Left ventricle myocardium inferior (tissue), 1 donor: ENCODE measurements at places on chromosomes 6 and 20. TPM values are rescaled to one million over a fixed set of nuclear protein-coding genes. Genes with fewer than 3 reads are reported as not detected.

Gene RAET1L
- not detected for total RNA-seq

- no peak overlapping the region for H3K27ac ChIP-seq
- H3K4me3 ChIP-seq = no peak overlapping the region
- DNase-seq = no peak
- H3K27me3 ChIP-seq = peaks cover 4% of the 10 kb centered on the region
- peaks cover 57% of the 10 kb centered on the region for H3K36me3 ChIP-seq
Measured at GRCh38 chr6:7579851-7580250, 10.1 kb upstream of the SNRNP48 start.

DNA sequence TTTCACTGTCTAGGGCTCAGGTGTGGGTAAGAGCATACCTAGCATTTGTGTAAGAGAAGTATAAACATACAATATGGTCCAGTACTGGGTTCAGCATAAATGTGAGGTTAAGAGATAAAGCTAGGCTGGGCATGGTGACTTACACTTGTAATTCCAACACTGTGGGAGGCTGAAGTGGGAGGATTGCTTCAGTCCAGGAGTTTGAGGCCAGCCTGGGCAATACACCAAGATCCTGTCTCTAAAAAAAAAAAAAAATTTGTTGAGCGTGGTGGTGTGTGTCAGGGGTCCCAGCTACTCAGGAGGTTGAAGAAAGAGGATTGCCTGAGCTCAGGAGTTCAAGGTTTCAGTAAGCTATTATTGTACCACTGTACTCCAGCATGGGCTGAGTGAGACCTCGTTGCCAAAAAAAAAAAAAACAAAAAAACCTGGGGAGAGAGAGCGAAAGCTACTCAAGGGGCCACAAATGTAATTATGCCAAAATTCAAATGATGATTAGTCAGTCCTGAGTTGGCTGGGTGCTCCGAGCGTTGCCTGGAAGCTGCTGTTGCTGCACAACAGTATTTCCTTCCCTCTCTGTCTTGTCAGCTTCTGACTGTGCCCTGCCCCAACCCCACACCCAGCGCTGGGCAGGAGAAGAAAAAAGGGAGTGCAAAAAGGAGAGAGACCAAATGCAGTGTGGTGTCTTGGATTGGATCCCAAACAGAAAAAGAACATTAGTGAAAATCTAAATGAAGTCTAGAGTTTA lies 24.0 kb downstream of the CMTR1 start:
- peaks cover 93% of the 10 kb centered on the region for H3K36me3 ChIP-seq
- no peak overlapping the region for H3K27ac ChIP-seq
- no peaks in the 10 kb centered on the region for H3K27me3 ChIP-seq
- H3K4me3 ChIP-seq = no peak overlapping the region

DNA sequence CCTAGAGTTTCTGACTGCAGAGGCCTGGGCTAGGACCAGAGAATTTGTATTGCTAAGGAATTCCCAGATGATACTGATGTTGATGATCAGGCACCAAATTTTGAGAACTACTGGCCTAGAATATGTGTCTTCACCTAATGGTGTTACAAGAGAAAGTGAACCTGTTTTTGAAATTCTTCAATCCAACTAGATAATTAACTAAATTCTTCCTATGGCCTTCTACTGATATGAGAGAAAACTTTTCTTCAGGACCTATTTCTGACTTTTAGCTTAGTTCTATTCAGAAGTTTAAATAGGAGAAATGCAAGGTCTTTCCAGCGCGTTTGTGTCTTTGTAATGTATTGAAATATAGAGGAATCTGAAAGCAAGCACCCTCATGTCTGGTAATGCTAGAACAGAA lies 7.3 kb downstream of the NKAIN2 start:
- no peak overlapping the region for H3K4me3 ChIP-seq
- H3K27ac ChIP-seq = no peak overlapping the region
- no peaks in the 10 kb centered on the region for H3K36me3 ChIP-seq

DNA sequence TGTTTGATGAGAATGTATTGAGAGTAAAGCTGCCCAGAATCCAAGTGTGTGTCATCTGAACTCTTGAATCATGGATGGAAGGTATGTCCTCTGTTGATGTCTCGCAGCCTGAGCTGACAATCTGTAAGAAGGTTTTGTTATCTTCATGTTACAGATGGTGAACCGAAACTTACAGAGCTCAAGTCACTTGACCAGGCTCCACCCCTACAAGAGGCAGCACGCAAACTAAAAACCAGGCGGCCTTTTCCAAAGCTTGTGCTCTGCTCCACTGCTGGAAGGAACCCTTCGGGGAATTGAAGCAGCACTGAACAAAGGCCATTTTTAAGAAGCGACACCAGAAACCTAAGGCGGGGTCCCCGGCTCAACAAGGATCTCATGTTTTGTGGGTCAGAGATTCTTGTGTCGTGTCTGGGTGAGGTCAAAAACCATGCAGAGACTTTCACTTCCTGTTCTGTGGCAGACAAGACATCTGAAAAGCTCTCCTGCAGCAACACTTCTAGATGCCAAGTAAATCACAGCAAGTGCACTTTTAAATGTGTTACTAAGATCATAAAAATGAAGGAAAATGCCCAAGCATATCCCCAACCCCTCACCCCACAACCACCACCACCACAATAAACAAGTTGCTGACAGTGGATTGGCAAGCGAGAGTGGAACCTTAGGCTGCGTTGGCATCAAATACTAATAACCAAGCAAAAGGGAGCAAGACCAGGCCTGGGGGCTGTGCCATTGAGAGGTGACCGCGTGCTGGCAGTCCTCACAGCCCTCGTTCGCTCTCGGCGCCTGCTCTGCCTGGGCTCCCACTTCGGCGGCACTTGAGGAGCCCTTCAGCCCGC lies 27.3 kb downstream of the NQO2 start:
- no peaks in the 10 kb centered on the region for H3K27me3 ChIP-seq
- no peak overlapping the region for H3K4me3 ChIP-seq
- peaks cover 34% of the 10 kb centered on the region for H3K4me1 ChIP-seq
- no peak for DNase-seq
- H3K36me3 ChIP-seq = no peaks in the 10 kb centered on the region

- peaks cover 69% of the 10 kb centered on the region for H3K4me1 ChIP-seq
- no peaks in the 10 kb centered on the region for H3K27me3 ChIP-seq
- no peak overlapping the region for H3K27ac ChIP-seq
- no peak overlapping the region for H3K4me3 ChIP-seq
- no peak for DNase-seq
Measured at GRCh38 chr20:47540443-47541354, 39.0 kb downstream of the NCOA3 start.

Gene PI16
- total RNA-seq = 25.9 TPM

Gene ADGRG6
- 3.6 TPM for total RNA-seq

DNA sequence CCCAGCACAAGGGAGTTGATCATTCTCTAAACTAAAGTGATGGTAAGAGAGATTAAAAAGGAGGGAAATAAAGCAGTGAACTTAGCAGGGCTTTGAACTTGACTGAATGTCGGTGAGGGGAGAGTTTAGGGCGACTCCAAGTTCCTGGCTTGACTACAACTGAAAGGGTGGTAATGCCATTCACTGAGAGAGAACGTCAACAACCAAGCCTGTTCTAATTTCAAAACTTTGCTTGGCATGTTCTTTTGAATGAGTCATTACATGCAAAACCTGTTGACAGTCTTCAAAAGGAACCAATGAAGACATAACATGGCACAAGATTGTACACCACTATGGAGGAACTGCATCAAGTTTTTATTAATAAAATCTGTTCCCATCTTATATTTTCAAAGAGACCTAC lies 10.3 kb upstream of the MYB start:
- no peak overlapping the region for H3K27ac ChIP-seq
- H3K36me3 ChIP-seq = no peaks in the 10 kb centered on the region
- H3K27me3 ChIP-seq = peaks cover 19% of the 10 kb centered on the region
